ENCODE measurements at places on chromosomes 16 and 17. TPM values are rescaled to one million over a fixed set of nuclear protein-coding genes. Genes with fewer than 3 reads are reported as not detected.

GRCh38 chr16:51450909-51451308 lies 299.8 kb upstream of the SALL1 start:
- no peak for DNase-seq

DNA sequence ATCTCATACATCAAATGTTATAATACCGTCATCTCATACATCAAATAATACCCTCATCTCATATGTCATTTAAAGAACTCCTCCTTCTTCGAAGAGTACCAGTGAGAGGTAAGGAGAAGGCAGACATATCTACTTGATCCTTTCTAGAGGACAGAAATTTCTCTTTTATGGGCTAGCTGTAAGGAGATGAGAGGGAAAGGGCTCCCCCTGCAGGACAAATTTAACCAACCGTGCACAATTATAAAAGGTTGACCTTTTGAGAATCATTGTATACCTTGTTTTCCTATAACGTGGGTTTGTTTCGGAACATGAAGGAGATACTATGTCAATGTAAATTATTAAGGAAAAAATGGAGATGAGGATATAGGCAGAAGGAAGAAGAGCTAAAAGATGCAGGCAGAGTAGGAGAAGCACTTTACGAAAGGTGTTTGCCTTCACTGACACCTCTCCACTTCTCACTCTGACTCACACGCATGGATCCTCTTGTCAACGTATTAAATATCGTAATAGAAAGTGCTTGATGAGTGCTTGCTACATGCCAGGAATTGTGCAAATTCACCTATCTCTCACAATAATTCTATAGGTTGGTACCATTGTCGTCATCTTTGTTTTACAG lies 465.9 kb upstream of the ERCC4 start:
- DNase-seq: peak; percentile 19

GRCh38 chr17:18896146-18896545 lies 38.2 kb downstream of the PRPSAP2 start:
- no peak for DNase-seq

DNA sequence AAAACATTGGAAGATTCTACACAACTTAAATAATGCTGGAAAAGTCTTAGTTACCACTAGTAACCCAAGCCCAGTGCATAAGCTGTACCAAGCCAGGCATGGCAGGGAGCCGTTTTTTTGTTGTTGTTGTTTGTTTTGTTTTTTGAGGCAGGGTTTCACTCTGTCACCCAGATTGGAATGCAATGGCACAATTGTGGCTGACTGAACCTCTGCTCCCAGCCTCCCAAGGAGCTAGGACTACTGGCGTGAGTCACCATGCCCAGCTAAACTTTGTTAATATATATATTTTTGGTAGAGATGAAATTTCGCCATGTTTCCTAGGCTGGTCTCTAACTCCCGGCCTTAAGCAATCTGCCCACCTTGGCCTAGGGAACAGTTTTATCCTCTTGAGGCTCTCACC lies 564 bp upstream of the TMIGD1 start:
- no peak for DNase-seq

Gene ST6GALNAC1
- 0.29 TPM for polyA plus RNA-seq

Gene CDH5
- polyA plus RNA-seq: 0.02 TPM

Gene ZG16B
- 0.95 TPM for polyA plus RNA-seq

Measured in foreskin keratinocyte (primary cell).